NCI-H2029 treated with DMSO at 0.1 percent for 48 hours (cell line): ENCODE measurements at places on chromosomes 7 and 10.
A peak's percentile ranks its signal among the peaks of the same experiment; 100 is the strongest.

DNA sequence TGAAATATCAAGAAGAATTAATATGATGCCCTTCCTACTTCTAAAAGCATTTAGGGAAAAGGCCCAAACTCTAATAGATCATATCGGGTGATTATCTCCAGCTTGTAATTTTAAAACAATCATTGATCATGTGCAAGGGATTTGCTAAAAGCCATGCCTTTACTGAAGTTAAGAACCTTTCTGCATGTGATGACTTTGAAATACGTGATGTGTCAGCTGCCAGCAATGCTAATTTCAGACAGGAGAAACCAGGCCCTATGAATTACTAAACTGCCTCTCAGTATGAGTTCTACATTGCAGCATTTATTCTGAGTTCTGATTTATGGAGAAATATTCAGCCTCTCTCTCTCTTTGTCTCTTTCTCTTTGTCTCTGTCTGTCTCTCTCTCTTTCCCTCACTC, 203.6 kb upstream of the AKR1E2 start:
- no peak for DNase-seq

DNA sequence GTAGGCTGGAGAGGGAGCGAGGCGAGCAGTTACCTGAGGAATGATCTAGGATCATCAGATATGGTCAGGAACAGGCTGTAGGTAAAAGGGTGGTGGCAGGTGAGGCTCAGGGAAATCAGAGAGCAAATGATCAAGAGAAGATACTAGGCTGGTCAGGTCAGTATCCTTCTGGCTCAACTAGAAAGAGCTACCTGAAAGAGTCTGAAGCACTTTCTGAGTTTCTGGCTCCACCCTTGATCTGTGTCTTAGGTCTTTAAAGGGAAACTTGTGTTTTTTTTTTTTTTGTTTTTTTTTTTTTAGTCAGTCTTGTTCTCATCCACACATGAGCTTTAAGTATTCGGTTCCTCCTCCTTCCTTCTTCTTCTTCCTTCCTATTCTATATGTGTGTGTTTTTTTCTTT, 10.5 kb downstream of the ADAM22 start:
- no peak for DNase-seq

DNA sequence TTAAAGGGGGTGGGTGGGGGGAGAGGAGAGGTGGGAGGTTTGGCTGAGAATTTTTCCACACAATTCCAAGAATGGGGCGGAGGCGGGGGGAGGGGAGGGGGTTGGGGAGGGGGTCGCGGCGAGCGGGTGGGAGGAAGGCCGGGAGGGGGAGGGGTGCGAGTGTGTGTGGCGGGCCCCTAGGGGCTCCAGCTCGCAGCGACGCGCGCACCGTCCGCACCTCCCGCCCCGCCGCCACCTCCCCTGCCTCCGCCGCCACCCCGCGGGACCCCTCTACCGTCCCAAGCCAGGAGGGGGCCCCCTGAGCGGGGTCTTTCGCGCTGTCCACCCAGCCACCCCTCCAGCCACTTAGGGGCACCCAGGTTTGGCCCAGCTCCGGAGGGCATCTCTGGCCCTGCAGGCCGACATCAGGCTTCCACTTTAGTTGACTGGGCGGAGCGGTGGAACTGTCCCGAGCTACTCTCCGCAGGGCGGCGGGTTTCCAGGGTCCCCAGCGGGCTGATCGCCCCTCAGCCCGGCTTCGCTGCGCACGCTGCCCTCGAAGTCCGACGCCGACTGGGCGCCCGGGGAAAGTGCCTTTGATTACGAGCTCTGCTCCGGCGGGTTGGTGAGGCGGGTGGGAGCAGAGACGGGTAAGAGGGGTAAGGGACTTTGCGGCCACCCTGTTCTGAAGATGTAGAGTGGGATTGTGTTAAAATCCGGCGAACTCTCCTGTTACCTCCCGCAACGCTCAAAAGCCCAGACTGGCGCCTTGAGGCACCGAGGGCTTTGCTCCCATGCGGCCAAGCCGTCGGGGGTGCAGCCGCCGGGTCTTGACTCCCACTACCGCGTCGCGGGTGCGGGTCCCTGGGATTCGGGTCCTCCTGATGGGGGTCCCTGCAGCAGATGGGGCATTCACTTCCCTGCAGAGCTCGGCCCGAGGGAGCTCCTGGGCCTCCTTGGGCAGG, 1.8 kb upstream of the VAX1 start:
- no peak for DNase-seq

DNA sequence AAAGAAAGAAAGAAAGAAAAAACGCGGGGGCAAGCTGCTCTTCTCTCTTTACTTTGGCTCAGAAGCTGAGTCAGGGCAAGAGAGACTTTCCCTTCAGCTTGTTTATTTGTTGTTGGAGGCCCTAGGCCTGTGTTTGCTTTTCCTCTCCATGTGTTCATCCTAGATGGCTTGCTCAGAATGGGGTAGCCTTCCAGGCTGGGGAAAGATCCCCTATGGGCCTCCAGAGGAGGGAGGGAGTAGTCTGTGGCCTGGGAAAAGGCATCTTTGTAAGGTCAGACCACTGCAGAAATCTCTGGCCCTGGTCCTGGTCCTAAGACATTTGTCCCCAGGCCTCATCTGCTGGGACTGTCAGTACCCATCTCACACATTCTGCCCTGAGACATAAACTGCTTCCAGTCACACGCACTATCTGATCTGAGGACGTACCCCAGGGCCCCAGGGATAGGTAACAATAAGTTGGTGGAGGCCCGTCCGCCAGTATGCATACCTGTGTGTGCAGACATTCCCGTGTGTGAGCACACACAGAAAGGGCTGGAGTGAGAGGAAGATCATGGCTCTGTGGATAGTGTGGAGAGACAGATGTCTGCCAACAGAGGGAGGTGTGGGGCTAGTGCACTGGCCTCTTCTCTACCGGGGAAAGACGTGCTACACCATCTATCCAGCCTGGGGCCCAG, 4.9 kb upstream of the SCD start:
- no peak for DNase-seq

DNA sequence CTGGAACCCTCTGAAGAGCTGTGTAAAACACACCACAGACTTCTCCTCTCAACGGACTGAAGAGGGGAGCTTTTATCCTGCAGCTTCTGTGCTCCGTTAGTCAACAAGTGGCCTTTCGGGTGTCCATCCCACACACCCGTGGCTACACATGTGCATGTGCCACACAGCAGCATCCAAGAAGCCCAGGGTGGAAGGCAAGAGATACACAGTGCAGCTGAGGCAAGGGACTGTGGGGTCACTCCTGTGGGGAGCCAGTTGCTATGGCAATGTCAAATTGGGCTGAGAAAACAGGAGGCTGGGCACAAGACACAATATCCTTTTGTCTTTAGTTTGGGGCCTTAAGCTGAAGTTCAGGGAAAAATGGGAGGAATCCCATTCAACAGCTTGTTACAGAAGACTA, 28.7 kb downstream of the NET1 start:
- DNase-seq = no peak

- DNase-seq = no peak
These were observed 146.3 kb downstream of the MDFIC start for GRCh38 chr7:115068220-115068619.

DNA sequence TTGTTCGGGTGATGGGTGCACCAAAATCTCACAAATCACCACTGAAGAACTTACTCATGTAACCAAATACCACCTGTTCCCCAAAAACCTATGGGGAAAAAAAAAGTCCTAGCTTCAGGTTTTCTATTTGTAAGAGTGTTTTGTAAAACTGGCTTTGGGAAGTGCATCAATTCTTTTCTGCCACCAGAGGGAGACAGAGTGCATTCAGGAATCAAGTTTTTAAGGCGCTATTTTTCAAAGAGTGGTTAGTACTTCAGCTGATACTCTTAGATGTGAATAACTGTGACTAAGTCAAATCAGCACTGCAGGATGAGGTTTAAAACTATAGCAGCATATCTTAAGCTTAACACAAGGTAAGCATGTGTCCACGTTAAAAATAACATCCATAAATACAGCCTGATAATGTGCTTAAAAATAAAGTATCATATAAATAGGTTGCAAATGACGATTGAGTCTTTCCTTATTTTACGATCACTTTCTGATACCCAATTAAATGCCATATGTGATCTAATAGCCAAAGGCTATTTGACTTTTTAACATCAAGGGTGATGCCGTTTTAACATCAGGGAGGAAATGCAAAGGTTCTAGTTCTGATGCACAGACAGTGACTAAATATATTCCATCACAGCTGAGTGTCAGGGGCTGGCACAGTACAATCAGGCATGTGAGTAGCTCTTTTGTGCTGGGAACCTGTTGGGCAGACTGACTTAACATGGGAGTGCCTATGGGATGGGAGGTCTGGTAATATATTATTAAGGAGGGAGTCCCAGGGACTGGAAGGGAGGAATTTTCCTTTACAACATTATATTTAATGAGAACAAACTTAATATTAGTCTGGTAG, 10.6 kb upstream of the LYZL2 start:
- peak; percentile 12 for DNase-seq

- no peak for DNase-seq
These were observed 27.2 kb downstream of the CACNA2D1 start for GRCh38 chr7:82416402-82416801.

GRCh38 chr10:119326167-119326566, 118.8 kb downstream of the GRK5 start:
- DNase-seq = no peak

DNA sequence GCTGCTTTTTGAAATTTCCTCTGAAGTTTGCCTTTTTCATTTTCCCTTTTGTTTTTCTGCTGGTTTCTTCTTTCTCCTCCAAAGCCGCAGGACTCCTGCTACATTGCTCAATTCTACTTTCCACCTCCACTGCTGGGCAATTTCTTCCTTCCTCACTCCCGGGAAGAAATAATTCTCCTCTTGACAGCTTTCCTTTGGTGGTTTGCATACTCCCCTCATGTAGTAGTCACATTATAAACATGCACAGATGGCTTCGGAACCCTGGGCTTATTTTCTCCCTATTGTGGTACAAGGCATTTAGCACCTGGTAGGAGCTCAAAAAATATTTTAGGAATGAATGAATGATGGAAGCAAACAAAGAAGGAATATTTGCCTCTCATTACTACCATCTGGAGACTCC, 977.2 kb downstream of the LRMDA start:
- no peak for DNase-seq

- no peak for DNase-seq
These were observed 213.5 kb upstream of the MKI67 start for GRCh38 chr10:128339753-128340152.
